ENCODE measurements at places on chromosomes 1 and 21.

- DNase-seq, result no peak
These were observed 15.3 kb downstream of the PYCR2 start for GRCh38 chr1:225908773-225909172.

DNA sequence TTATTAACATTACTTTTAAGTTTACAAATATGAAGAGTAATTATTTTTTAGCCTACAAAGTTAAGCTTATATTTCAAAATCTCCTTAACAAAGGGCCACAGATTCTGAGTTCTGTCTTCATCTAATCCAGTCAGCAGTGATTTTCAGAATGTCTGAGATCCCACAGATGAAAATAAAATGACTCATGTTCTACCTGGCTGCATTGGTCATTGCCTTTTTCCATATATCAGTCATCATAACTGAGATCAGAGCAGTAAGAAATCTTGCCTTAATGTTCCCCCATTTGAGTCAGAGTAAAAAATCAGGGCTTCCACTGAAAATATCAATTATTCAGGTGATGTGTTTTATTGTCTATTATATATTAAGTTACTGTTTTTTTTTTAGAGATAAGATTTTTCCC, 416.1 kb downstream of the MRPL39 start:
- DNase-seq, result no peak

DNA sequence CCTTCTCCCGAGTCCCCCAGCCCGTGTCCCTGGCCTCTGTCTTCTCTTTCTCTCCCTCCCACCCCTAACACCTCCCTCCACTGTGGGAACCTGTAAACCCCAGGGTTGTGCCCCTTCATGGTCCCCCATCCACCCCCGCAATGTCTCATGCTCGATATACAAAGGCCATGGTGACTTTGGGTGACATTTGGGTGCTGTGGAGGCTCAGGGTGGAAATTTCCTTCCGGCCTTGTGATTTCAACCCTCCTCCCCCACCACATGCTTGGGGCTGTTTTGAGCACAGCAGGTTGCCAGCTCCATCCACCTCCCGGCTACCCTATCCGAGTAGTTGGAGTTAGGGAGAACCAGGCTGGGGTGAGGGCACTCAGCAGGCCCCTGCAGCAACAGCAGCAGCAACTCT, 25.7 kb upstream of the VPS13D start:
- no peak for DNase-seq

GRCh38 chr1:29777522-29777921, 541.2 kb downstream of the PTPRU start:
- DNase-seq, result no peak

DNA sequence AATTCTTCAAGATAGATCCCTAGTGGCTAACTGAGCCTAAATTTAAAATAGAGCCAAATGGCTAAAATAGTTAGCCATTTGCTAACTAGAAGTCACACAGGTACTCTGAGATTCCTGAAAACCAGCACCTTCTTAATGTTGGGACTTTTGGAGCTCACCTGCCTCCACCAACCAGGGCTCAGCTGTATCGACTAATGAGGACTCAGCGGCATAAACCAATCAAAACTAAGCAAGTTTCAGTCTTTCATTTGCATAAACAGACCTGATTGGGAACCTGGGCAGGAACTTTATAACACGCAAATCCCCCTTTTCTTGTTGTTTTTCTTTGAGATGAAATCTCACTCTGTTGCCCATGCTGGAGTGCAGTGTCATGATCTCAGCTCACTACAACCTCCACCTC, 28.5 kb downstream of the TNFRSF9 start:
- DNase-seq, result no peak

- DNase-seq, result no peak
These were observed 4.6 kb downstream of the LPGAT1 start for GRCh38 chr1:211825980-211826379.

- DNase-seq, result no peak
These were observed 6.2 kb upstream of the ERO1B start for GRCh38 chr1:236287757-236288619.

DNA sequence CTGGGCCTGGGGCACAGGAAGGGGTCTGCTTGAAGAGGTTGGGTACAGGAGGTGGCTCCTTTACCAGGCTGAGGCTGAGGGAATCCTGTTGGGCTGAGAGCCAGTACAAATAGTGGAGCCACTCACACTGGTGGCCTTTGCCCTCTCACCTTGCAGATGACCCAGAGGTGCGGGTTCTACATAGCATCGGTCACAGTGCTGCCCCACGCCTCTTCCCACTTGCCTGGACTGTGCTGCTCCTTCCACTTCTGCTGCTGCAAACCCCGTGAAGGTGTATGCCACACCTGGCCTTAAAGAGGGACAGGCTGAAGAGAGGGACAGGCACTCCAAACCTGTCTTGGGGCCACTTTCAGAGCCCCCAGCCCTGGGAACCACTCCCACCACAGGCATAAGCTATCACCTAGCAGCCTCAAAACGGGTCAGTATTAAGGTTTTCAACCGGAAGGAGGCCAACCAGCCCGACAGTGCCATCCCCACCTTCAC, 1.8 kb upstream of the SLC50A1 start:
- DNase-seq, result no peak

DNA sequence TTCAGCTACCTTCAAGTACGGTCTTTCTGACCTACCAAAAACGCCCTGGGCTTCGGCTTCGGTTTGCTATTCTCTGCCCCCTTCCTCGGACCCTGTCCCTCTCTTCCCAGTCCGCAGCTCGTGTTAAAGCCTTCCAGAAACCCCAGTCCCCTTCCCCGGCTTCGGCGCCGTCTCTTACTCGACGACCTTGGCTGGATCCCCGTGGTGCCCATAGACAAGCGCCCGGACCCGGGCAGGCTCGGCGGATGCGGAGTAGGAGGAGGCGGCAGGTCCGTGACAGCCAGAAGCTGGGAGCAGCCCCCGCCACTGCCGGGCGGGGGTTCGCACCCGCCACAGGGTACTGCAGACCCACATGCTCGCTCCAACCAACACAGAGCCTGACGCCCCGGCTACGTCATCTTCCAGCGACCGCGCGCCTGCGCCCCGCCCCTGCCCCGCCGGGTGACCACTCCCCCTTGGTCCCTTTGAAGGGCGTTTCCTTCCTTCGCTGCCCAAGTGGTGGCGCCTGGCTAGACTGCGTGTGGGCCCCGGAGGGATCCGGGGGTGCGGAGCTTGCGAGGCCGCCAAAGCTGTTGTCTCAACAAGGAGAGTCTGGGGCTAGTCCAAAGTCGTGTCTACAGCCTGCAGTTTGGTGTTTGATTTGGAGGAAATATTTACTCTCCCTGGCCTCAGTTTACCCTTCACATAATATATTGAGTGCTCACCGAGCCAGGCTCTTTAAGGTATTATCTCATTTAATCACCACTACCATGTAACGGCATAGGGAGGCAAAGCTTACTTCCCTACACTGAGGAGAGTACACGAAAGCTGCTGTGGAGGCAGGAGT, at the start of gene MECR:
Gene MECR (minus strand): TSS at position 382 of the 826 bp plus-strand sequence. CDS start 28 bp downstream, at position 354.
- peak; percentile 97 for DNase-seq

GRCh38 chr1:156748670-156749418, 2.6 kb downstream of the HDGF start:
- DNase-seq, result peak; percentile 84

- no peak for DNase-seq
These were observed 103.6 kb downstream of the GALNT2 start for GRCh38 chr1:230170622-230171021.

- no peak for DNase-seq
These were observed 191.6 kb upstream of the ZC3H12A start for GRCh38 chr1:37282764-37283163.

- peak; percentile 66 for DNase-seq
These were observed 66.6 kb downstream of the FAM163A start for GRCh38 chr1:179809506-179810366.

DNA sequence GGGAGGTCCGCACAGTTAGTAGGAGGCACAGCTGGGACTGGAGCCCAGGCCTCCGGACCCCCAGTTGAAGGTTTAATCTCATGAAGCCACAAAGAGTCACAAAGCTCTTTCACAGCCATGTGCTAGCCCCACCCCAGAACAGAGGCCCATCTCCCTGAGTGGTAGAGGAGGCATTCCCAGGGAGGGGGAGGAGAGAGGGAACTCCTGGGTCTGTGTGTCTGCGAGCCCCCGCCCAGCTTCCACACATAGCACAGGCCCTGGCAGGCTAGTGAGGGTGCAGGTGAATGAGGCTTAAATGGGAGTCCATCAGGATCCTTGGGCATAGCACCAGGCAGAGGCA, 197.8 kb downstream of the MATN1 start:
- no peak for DNase-seq

- no peak for DNase-seq
These were observed 54.4 kb upstream of the GCLM start for GRCh38 chr1:93963585-93963984.

DNA sequence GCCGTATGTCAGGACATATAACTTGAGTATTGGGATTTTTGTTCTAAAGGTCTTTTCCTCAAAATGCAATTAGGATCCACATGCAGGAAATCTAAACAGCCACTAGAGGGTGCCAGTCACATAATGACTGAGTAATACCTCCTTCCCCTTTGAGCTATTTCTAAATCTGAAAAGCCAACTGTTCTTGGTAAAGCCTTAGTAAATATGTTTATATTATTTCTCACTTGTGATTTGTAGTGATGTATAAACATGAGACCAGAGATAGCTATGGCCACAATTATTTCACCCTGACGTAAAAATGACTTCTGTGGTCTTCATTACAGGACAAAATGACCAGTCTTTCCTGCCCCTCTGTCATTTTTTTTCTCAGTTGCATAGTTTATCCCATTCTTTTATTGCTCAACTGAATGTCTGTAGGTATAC, 41.0 kb upstream of the DR1 start:
- DNase-seq, result no peak
